ENCODE measurements at places on chromosomes 1 and 21.

GRCh38 chr21:17725339-17725738, 93.8 kb downstream of the C21orf91 start:
- no peak for DNase-seq

GRCh38 chr21:23021481-23021880, 2023.3 kb downstream of the NCAM2 start:
- DNase-seq = no peak

GRCh38 chr1:91476533-91477217, 24.0 kb upstream of the CDC7 start:
- no peak for DNase-seq

- no peak for DNase-seq
Observed at GRCh38 chr21:26593800-26594199, 20.7 kb upstream of the CYYR1 start.

DNA sequence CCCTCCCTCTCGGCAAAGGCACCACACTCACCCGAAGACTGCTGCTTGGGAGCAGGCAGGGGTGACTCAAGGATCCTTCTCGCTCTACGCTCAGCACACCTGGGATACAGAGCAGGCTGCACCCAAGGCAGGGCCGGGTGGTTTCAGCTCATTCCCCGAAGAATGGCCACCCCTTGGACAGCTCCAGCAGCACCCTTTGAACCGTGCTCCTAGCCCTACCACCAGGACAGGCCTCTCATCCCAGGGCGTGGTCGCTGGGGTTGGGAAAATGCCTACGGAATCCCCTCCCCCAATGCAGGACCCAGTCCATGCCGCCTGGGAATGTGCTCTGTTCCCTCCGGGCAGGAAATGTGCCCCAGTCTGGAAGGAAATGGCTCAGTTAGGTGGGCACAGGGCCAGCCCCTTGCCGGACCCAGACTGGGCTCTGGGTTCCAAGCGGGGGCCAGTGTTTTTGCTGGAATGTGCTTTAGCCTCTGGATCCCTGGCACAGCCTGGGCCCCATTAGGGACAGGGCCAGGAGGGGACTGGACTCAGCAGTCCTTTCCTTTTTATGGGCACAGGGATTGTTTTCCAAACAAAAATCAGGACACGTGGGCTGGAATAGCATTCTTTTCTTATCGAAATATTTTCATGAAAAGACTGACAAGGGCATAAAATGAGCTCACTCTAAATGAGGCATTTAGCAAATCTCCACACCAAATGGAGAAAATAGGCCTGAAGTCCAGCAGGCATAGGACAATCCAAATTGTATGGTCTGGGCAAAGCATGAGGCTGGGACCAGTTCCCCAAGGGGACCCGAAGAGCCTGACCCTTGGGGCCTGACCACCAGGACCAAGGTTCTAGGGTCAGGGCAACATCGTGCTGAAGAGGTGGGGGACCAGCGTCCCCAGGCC, 7.3 kb downstream of the TMEM82 start:
- no peak for DNase-seq

GRCh38 chr1:15056515-15057285, 96.8 kb upstream of the TMEM51 start:
- peak; percentile 69 for DNase-seq

- DNase-seq = no peak
Observed at GRCh38 chr1:81313289-81313688, 487.4 kb upstream of the ADGRL2 start.
